Calu3 (cell line): ENCODE measurements at places on chromosomes 2 and 18. TPM values are rescaled to one million over a fixed set of nuclear protein-coding genes. Genes with fewer than 3 reads are reported as not detected.

Gene CYP1B1
- total RNA-seq = 34.4 and 36.5 TPM in 2 replicates

Gene IL18RAP
- total RNA-seq = not detected in 2 replicates

Gene RNF125
- total RNA-seq = 0.50 and 0.98 TPM in 2 replicates

Gene ANKAR
- 2.1 and 6.3 TPM in 2 replicates for total RNA-seq

Gene VIT
- total RNA-seq = not detected in 2 replicates

Gene DPYSL5
- 0.32 TPM in 1 of 2 replicates, not detected in the other for total RNA-seq

Gene TAF4B
- 8.3 and 9.6 TPM in 2 replicates for total RNA-seq
